ENCODE measurements at places on chromosomes 13 and 19.

GRCh38 chr19:29687244-29687896 lies 22.1 kb downstream of the PLEKHF1 start:
- no peak for DNase-seq

GRCh38 chr13:22014469-22014868 lies 343.6 kb downstream of the FGF9 start:
- no peak for DNase-seq

GRCh38 chr13:66477816-66478215 lies 752.3 kb downstream of the PCDH9 start:
- no peak for DNase-seq

GRCh38 chr19:339262-339887 lies 5.2 kb downstream of the MIER2 start:
- no peak for DNase-seq

GRCh38 chr13:79566118-79566517 lies 85.2 kb downstream of the NDFIP2 start:
- no peak for DNase-seq

DNA sequence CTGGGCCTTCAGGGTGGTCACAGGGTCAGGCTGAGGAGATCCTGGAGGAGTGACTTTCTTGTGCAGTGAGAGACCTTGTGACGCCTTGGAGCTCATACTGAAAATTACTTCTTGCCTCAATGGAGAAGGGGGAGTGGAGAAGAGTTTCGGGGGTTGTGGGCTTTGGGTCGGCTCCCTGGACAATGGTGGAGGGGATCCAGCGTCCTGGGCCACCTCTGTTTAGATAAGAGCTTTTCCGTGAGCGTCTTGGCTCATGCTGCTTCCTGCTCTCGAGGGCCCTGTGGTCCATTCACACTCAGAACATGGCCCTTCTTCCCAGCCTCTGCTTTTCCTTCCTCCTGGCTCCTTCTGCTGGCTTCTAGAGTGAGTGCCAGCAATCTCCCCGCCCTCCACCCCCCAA lies 81.9 kb downstream of the FLT1 start:
- DNase-seq = no peak

DNA sequence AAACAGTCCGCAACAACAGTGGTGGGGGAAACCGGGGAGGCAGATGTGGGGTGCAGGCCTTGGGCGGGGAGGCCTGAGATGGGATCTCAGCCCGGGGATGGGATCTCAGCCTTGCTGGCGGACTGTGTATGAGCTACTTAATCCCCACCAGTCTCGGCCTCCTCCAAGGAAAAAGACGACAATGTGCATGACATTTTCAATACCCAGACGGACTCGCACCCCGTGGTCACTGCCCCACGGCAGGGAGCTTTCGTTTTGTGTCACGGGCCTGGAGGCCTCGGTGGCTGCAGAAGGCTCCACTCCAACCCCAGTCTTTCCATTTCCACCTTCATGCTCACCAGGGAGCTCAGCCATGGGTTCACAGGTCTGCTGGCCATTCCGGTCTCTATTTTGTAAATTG lies 25.5 kb downstream of the GRTP1 start:
- DNase-seq = no peak

GRCh38 chr19:52694921-52695320 lies 39.9 kb downstream of the ZNF611 start:
- no peak for DNase-seq

DNA sequence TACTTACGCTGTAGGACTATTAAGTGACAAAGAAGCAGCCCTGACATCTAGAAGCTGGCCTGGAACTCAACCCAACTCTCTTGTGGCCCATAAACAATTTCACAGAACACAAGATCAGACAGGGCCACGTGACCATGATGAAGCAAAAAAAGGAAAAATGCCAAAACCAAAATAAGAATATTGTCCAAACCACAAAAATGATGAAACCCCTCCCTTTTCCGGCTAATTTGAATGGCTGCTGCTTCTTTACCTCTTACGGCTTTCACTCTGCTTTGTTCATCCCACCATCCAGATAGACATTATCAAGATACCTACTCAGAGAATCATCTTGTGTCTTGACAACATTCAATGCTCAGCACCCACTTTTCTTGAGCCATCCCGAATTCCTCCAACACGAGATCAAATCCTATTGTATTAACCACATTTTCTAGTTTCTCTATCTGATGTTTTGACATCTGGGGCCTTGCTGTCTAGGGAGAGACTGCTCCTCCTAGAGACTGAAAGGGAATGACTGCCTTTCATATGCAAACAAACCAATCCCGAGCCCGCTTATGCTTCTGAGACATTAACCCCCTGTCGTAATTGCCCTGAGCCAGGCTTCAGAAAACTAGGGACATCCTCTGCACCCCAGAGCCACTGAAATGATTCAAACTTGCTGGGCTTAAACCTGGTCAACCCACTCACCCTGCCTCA lies 186.3 kb downstream of the TDRD3 start:
- DNase-seq = no peak

DNA sequence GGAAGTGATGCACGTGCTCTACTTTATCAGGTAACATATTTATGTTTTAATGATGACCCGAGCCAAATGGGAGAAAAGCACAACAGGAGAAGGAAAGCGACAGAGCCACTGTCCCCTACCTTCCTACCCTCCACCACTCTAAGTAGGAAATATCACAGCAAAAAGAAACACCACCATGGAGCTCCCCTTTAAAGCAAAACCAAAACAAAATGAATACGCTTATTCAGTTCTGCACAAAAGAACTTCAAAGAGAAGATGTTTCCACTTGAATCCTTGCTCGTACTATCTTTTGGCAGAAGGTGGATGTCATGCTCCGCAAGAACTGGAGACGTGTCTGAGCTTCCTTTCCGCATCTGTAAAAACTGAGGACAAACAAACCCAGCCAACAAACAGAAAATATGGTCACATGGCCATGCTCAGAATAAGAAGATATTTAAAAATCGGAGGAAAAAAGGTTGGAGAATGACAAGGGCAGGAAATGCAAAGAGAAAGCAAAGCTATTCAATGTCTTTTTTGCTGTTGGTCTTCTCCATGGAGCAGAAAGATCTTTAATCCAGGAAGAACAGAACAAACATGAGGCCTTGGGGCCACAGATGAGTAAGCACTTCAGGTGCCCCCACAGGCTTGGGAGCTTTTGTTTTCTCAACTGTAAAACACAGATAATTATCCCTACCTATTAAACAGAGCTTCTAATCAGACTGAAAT lies 19.5 kb downstream of the N4BP2L1 start:
- no peak for DNase-seq

DNA sequence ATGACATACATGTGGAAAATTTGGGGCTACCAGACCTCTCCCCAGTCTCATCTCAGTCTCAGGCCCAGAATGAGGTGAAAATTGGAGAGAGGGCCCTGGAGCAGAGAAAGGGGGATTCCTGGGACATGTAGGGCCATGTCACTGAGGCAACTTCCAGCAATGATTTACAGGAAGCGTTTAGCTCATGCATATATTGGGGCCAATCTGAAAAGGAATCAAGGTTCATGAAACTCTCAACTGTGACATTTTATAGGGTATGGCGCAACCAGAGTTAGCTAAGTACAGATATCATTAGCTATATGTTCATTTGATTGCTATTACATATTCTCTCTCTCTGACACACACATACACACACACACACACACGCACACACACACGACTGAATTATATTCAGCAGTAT lies 86.3 kb downstream of the RNASEH2B start:
- DNase-seq = no peak

- no peak for DNase-seq
Measured at GRCh38 chr13:98856983-98857382, 104.5 kb upstream of the SLC15A1 start.

DNA sequence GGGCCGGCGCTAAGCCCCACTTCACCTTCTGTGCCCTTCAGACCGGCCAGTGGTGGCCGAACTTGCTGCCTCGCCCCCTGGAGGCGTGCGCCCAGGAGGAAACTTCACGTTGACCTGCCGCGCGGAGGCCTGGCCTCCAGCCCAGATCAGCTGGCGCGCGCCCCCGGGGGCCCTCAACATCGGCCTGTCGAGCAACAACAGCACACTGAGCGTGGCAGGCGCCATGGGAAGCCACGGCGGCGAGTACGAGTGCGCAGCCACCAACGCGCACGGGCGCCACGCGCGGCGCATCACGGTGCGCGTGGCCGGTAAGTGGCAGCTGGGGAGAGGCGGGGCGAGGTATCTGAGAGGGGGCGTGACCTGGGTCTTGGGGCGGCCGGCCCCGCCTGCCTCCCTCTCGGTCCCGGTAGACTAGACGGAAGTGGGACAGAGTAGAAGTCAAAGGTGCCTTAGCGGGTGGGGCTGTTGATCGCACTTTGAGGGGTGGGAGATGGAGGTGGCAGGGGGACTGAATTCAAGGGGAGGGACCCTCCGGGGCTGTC lies 5.6 kb downstream of the ICAM5 start:
- no peak for DNase-seq

GRCh38 chr19:30095171-30095570 lies 153.1 kb downstream of the URI1 start:
- DNase-seq = no peak

GRCh38 chr13:20654156-20654555 lies 49.3 kb upstream of the IL17D start:
- no peak for DNase-seq

DNA sequence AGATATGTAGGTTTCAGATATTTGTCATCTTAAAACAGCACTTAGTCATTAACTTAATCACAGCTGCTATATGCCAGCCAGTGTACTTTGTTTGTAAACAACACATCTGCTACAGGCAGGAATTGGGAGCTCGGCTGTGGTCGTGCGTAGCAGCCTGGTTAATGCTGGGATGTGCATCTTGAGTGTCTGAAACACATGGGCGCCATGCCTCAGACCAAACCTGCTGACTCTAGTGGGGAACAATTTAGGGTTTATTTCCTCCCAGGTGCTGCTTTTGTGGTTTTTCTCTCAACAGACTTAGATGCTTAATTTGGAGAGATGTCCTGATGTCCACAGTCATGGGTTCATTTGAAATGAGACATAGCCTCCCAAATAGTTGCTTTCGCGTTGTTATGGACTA lies 238.5 kb upstream of the TMTC4 start:
- DNase-seq = no peak

GRCh38 chr19:49084206-49085019 lies 838 bp upstream of the SNRNP70 start:
- no peak for DNase-seq

GRCh38 chr13:102401766-102402165 lies at the start of gene FGF14:
Gene FGF14, minus strand, starts transcription at chr13:102402048.
- no peak for DNase-seq

GRCh38 chr19:14352526-14352925 lies 28.7 kb upstream of the ADGRE5 start:
- no peak for DNase-seq

GRCh38 chr13:27005976-27006518 lies 165.6 kb downstream of the USP12 start:
- DNase-seq = no peak

DNA sequence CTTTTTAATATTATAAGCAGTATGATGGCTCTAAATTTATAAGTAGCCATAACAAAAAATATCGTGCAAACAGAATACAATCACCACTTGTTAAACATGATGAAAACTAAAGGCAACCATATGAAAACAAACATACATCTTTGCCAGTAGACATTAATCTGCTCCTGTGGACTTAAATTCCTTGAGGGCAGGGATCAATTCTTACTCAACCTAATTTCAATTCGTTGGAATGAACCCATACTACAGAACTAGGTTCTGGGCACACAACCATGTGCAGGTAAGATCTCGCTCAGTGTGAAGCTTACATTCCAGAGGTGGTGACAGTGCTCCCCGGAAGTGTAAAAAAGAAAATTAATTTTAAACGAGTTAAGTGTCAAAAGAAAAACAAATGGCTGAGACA lies 13.4 kb downstream of the TBC1D4 start:
- no peak for DNase-seq

DNA sequence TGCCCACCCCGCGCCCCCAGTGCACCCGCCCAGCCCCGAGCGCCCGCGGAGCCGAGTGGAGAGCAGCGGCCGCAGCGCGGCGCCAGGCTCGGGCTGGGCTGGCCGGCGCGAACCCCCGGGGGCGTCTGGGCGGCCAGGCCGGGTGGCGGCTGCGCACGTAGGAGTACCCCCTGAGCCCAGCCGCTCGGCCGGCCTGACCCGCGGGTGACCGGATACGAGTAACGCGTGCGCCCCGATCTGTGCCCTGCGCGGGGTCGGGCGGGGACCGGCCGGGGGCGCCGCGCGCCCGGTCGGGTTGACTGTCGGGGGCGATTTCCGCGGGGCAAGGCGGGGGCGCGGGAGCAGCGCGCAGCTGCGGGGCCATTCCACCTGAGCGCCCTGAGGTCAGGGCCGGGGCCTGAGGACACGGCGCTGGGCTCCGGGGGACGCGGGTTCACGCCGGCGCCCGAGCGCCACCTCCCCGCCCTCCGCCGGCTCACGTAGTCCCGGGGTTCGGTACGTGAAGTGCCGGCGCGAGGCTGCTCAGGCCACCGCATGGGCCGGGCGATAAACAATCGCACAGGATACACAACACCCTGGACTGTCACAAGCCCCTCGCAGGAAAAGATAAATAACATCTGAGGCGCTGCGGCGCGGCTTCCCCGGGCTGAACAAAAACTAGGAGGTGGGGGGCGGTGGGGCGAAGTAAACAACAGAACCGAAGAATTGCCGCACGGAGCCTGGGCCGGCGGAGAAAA lies 37.6 kb upstream of the FLT1 start:
- DNase-seq = no peak

DNA sequence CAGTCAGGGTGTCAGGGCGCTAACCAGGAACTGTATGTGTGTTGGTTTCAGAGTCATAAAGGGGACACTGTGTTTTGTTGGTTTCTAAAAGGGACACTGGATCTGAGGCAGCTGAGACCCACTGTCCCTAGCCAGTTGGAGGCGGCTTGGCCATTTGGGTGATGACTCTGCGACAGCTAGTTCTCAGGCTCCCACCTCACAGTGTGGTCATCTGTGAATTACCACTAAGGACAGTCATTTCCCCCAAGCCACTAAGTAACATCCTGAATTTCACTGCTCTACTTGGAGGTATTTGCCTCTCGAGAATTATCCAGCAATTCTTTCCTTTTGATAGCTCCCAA lies 51.5 kb downstream of the EPS15L1 start:
- no peak for DNase-seq

- DNase-seq = no peak
Measured at GRCh38 chr13:27381601-27382000, 42.8 kb upstream of the GTF3A start.

- no peak for DNase-seq
Measured at GRCh38 chr13:20519875-20520274, 5.8 kb downstream of the CRYL1 start.

- no peak for DNase-seq
Measured at GRCh38 chr19:47158367-47158791, 27.7 kb downstream of the SAE1 start.

GRCh38 chr19:741506-742131 lies 9.3 kb upstream of the MISP start:
- DNase-seq = no peak
